ENCODE measurements at places on chromosomes 6 and 20.

DNA sequence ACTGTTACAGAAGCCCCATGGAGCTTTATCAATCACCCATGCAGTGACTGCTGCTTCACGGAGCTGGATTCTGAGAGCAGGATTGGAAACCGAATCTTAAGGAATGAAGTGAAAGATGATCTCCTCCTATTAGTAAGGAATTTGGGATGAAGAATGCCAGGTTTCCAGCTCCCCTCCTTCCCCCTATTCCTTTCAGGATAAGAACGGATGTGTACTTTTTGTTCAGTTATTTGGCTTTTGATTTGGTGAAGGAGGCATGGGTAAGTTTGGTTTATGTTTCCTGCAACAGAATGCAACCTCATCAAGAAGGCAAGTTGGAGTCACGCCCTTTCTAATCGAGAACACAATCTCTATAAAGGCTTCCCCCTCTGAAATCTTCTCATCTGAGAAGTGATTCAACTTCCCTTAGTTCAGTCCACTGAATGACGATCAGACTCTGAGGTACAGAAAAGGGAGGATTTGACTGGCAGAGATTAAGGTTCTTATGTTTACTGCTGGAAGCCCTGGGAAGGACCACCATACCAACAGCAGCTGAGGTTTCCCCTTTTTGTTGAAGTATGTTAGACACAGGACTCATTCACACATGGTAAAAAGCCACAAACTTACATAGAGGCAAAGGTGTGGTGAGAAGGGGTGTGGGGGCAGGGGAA is 5.5 kb downstream of the ELMO2 start:
- DNase-seq, result no peak

- DNase-seq, result no peak
Measured at GRCh38 chr20:313948-314347, 11.4 kb upstream of the SOX12 start.

DNA sequence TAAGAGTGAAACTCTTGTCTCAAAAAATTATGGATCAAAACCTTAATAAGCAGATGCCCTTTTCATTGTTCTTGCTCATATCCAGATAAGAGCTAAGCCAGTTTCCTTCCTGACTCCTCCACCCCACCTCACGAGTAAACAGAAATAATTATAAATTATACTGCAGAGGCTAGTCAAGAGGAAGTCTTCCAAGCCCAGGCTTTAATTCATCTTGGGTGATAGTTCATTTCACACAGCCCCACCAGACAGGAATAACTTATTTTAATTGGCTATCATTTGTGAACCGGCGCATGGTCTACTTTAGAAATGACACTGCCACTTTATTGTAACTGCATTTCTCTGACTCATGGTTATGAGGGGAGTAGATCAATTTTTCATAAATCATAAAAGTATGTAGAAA is 102.0 kb downstream of the BTBD3 start:
- DNase-seq, result no peak

- no peak for DNase-seq
Measured at GRCh38 chr6:112526594-112526993, 179.5 kb downstream of the RFPL4B start.

- no peak for DNase-seq
Measured at GRCh38 chr20:33337531-33338165, 54.6 kb downstream of the BPIFB1 start.

GRCh38 chr6:16741112-16742016 is 19.9 kb downstream of the ATXN1 start:
- no peak for DNase-seq

DNA sequence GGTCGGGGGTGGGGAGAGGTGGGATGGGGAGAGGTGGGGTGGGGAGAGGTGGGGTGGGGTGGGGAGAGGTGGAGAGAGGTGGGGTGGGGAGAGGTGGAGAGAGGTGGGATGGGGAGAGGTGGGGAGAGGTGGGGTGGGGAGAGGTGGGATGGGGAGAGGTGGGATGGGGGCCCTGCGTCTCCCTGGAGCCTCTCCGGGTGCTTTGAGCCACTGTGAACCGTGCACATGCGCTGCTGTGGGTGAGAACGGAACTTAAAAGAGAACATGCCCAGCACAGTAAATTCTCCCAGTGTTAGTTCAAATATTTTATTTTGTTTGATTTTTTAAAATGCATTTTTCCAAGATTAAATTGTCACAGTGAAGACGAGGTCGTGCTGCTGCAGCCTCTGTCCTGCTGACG is 16.7 kb downstream of the SS18L1 start:
- DNase-seq, result no peak

GRCh38 chr6:142014515-142014914 is 118.2 kb upstream of the GJE1 start:
- no peak for DNase-seq

DNA sequence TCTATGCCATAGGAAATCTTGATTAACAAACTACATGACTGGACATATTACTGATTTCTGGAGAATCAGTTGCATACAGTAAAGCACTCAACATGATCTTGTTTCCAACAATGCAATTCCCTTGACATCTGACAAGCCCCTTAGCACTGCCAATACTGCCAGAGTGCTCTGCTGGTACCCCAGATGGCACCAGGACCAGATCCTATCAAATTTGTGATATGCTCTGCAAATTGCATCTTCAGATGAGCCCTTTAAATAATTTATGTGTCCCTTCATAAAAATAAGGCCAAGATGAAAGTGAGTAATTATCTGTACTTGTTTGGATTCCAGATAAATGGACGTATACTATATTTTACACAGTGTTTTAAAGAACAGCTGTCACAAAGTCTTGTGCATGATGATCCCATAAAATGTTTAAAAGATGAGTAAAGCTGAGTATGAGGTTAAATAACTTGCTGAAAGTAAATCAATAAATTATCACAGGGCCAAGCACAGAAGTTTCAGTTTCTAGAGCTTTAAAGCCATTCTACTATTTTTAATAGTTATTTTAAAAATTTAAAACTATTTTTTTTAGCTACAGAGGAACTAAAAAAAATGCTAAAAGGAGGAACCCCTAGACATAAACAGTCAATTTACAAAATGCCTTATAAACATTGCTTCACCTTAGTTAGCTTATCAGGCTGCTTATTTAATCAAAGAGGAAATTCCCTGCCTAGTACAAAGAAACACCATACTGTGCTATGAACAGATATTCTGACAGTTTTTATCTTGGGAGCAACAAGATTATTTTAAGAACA is 42.1 kb downstream of the NUDT3 start:
- no peak for DNase-seq

GRCh38 chr6:17417817-17418216 is 24.4 kb downstream of the CAP2 start:
- DNase-seq, result no peak

DNA sequence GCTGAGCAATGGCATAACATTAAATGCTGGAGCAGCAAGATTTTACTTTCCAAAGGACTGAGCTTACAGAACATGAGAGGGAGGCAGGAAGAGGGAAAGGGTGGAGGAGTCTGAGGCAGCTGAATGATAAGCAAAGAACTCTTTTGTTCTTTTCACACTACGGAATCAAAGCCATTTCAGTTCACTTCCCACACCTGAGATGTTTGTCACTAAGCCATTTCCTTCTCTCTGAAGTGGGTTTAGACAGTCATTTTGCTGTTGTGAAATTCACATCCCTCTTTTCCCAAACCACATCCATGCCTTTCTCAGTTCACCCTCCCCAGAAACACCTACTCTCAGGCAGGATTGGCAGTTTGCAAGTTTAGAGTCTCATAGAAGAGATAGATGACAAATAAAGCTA is 267.9 kb downstream of the ADGRG6 start:
- no peak for DNase-seq

- no peak for DNase-seq
Measured at GRCh38 chr6:105211831-105212230, 32.0 kb upstream of the POPDC3 start.

DNA sequence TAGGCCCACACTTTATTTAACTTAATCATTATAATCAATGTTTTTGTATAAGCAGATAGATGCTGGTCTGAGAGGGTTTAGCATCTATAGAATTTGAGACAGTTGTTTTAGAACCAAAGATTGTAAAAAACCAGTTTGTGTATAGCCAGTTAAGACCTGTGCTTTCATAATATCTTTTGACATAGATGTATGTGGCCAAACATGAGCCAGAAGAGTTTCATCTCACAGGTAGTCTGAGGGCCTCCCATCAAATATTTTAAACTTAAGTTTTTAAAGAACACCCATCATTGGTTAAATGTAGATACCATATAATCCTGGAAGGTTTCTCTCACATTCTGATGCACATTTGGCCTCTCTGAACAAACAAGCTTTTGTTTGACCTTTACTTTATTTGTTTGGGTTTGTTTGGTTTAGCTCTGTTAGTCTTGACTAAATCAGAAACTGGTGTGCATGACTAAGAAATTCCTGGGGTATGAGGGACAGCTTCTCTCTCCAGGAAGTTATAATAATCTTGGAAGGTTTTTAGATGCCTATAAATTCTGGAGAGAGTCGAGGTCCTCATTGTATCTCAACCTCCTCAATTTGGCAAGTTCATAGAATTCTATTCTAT is 58.0 kb upstream of the TMEM200A start:
- no peak for DNase-seq

DNA sequence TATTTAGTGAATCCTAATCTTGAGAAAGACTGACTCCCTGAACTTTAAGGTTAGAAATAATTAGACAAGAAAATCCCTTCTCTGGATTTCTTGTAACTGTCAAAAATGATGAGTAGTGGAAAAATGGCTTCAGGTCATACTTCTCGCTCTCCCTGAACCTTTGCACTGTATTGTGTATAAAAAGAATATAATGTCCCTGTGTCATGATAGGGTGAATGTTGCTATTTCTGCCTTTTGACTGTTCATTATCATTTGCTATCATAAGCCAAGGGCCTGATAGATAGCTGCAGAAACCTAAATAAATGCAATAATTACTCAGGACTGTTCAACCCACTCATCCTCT is 39.3 kb downstream of the ALDH8A1 start:
- no peak for DNase-seq

DNA sequence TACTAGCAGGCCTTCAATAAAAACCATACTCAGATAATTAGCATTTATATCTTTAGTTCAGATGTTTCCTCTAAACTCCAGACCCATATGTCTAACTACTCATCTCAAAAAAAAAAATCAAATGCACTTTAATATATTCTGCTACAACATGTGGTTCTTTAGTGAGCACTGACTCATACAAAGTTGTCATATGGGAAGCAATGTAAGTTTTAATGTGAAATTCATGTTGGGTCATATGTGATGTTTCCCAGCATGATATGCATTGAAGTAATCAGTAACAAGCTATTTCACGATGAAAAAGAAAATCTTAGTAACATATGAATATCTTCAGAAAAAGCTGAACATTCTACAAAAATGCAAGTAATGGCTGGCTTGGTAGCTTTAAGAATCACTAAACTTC is 859.7 kb upstream of the ADGRB3 start:
- DNase-seq, result no peak

DNA sequence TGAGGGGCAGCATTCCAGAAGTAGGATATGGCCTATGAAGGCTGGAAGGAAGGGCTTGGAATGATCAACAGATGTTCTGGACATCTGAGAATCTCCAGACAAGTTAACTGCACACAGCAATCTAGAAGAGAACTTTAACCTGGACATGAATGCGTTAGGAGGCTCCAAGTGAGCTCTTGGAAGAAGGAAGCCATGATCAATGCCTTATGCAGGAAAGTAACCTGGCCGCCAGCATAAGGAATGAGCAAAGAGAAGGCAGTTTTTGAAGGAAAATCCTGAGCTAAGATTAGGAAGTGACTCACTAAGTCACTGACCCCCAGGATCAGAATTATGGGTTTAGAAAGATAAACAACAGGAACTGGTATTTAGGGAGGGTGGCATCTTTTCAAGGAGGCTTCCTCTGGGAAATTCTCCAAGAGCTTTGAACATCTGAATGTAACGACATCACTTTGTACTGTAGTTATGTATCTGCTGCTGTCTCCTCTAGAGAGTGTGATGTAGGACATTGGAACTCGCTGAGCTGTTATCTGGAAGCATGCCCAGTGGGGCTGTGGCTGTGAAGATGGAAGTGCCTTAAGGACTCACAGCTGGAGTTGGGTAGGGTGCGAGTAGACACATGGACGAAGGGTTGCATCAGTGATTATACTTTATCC is 236.8 kb downstream of the PACRG start:
- DNase-seq, result no peak

DNA sequence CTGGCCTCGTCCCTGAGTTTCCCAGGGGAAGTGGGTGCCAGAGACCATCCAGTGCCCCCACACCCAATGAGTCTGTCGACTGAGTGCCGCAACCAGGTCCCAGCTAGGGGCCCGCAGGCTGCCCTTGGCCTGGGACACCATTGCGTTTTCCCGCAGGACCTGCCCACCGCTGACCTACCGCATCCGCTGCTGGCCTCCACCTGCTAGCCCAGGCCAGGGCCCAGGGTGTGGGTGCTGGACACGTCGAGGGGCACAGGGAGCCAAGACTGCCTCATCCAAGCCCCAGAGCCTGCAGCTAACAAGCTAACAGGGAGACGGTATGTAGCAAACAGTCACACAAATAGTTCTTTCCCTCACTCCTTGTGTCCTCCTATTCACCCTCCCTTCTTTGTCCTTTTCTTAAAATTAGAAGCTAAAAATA is 97.7 kb downstream of the TMEM242 start:
- no peak for DNase-seq

- no peak for DNase-seq
Measured at GRCh38 chr6:163814494-163815364, 400.2 kb downstream of the QKI start.

- no peak for DNase-seq
Measured at GRCh38 chr6:33427585-33428223, 7.8 kb downstream of the SYNGAP1 start.

- no peak for DNase-seq
Measured at GRCh38 chr6:156347656-156348055, 429.5 kb upstream of the ARID1B start.

GRCh38 chr6:147802459-147802858 is 294.0 kb downstream of the SAMD5 start:
- no peak for DNase-seq

DNA sequence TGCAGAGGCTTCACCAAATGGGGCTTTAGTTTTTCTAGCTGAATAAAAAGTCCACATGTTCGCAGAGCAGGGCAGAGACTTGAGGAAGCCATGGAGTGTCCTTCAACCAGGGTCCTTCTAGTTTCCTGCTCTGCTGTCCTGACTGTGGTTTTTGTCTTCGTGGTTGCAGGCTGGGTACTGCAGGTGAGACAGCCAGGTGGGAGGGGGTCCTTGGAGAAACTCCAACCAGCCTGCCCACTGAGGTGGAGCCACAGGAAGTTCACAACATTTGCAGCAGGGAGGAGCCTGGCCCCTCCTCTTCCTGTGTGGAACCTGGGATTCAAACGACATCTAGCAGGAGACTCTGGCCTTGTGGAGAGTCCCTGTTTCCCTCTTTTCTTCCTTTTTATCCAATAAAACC is 68.8 kb upstream of the MYLIP start:
- DNase-seq, result no peak
